ENCODE measurements at places on chromosomes 5 and 9.

DNA sequence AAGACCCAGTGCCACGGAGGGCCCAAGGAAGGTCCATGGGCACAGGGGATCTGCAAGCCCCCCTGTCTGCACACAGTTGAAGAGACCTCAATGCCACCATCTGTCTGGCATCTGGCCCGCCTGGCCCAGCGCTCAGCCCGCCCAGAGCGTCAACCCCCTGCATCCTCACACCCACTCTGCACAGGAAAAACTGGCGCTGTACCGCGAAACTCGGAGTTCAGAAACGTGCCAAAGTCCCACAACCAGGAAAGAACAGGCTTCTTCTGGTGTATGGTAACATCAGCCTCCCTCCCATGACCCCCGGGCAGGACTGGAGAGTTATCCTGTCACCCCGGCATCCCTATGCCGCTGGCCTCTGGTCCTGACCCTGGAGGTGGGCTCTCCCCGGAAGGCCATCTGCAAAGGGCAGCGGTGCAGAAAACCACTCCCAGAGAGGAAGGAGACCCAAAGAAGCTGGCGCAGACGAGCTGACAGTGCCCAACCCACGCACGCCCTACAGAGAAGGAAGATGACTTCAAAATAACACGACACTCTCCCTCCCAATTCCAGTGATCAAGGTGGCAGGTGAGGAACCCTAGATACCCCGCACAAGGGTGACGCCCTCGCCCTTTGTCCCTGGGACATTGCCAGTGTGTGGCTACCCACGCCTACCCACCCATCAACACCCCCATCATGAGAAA is 18.9 kb downstream of the VAV2 start:
- no peak for DNase-seq

- peak; percentile 70 for DNase-seq
Measured at GRCh38 chr5:9653811-9654210, 23.7 kb upstream of the TAS2R1 start.

GRCh38 chr5:136484808-136485325 is 119.5 kb upstream of the TRPC7 start:
- DNase-seq, result no peak

DNA sequence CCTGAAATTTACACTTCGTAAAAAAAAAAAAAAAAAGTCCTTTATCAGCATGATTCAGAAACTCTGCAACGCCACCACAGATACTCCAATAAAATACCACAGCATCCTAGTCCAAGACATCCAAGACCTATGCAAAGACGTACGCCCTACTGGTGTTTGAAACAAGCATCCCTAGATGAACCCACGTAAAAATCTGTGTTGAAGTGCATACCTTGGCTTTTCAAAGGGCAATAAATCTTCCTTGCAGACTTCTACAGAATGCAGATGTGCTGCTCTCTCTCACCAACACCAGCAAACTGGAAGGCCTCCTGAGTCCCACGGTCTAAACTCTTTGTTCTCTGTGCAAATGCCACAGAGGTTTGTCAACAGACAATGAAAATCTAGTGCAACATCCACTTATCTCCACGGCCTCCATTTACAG is 38.8 kb downstream of the MYO10 start:
- DNase-seq, result no peak

- DNase-seq, result no peak
Measured at GRCh38 chr9:122088880-122089706, 4.0 kb downstream of the TTLL11 start.

GRCh38 chr9:117662651-117663050 is 41.6 kb upstream of the TLR4 start:
- DNase-seq, result no peak

- DNase-seq, result no peak
Measured at GRCh38 chr5:58499231-58499630, 8.0 kb downstream of the GAPT start.
